Brain pericyte (primary cell): ENCODE measurements at places on chromosomes 2 and 18.

DNA sequence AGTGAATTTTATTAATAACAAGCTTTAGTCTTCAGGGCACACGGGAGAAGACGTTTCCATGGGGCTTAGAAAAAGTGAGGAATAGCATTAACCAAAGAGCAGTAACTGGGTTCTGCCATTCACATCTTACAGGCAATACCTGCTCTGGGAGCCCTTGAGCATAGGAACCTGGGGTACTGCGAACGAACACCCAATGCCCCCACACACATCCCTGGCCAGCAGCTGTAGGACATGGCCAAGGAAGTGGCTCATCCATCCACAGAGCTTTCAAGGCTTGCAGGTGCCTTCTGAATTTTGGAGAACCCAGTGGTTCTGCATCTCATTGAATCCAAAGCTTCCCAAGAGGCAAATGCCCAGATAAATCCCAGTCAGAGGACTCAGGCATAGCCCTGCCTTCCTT lies 152.2 kb downstream of the MYT1L start:
- DNase-seq, result no peak

DNA sequence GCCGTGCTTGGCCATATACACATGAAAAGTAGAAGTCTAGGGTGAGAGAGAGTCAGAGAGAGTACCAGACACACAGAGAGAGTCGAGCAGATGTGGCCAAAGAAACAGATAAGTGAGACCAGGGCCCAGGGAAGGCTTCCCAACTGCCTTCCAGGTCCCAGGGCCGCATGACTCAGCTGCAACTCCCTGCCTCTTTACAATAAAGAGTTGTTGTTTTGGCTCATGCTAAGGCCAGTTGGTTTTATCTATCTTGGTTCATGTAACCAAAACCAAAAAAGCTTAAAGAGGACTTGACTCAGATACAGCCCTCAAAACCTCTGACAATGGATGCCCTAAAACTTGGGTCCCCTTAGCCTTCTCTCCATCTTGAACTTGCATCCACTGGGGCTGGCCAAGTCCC lies 36.9 kb downstream of the REEP1 start:
- DNase-seq, result no peak

- no peak for DNase-seq
These were observed 8.6 kb downstream of the VRK2 start for GRCh38 chr2:58055033-58055786.

- DNase-seq, result no peak
These were observed 48.7 kb upstream of the FZD7 start for GRCh38 chr2:201984800-201985525.

GRCh38 chr18:48703418-48703817 lies 164.6 kb downstream of the CTIF start:
- DNase-seq, result no peak

DNA sequence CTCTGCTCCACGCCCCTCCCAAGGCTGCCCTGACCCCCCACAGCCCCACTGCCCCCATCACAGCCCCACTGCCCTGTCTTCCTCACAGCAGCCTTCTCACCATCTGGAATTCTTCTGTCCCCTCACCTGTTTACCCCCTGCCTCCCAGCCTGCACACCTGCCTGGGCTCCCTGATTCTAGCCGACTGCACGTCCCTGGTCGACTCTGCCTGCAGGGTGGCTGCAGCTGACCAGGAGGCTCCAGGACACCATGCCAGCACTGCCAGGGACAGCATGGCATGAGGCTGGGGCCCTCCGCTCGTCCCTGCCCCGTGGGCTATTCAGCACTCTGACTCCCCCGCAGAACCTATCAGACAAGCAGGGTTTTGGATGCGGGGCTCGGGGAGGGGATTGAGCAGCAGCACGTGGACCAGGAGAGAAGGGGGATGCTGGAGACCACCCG lies 254.1 kb downstream of the HDAC4 start:
- DNase-seq, result no peak

DNA sequence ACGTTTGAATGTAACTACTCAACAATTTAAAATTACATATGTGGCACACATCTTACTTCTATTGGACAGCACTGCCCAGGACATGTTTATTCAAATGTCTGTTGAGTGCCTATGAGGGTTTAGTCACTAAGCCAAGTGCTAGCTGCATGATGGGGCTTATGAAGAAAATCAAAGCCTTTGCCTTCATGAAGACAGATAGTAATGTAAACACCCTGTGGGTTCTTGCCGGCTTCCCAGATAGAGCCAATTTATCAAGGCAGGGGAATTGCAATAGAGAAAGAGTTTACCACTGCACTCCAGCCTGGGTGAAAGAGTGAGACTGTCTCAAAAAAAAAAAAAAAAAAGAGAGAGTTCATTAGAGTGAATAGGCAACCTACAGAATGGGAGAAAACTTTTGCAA lies 43.7 kb upstream of the NEB start:
- no peak for DNase-seq

DNA sequence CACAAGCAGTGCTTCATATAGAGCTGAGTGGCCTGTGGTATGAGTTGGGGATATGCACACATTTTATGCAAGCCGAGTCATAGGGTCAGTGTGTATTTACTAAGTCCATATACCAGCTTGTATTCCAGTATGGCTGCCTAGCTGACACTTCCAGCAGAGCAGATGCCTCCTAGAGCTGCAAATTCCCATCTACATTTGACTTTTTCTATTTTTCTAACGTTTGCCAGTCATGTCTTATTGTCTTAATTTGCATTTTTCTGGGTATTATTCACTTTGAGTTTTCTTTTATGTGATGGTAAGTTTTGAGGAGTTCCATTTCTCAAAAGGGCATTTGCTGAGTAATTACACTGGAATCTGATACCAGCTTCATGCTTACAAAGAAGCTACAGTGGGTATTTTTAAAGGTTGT lies 334.5 kb upstream of the CDH2 start:
- no peak for DNase-seq
